SK-N-SH (cell line): ENCODE measurements at places on chromosomes 12 and 14.

DNA sequence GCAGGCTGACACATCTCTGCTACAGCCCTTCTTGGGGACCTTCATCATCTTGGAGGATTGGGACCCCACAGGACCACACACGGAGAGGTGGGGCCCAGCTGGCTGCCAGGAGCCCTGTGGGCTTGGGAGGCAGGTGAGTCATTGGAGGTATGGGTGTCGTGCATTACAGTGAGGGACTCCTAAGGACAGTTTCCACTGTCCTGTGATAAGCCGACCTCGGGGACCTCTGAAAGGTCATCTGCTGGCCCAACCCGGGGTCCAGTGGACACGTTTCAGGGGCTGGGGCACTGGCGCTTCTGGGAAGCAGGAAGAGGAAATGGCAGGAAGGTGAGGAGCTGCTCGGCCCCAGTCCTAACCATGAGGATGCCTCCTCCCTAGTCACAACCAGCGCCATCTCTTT, 238.0 kb downstream of the BCL11B start:
- no peak for DNase-seq
- H3K27me3 ChIP-seq, result peaks cover 21% of the 10 kb centered on the region
- no peak overlapping the region for H3K4me3 ChIP-seq

DNA sequence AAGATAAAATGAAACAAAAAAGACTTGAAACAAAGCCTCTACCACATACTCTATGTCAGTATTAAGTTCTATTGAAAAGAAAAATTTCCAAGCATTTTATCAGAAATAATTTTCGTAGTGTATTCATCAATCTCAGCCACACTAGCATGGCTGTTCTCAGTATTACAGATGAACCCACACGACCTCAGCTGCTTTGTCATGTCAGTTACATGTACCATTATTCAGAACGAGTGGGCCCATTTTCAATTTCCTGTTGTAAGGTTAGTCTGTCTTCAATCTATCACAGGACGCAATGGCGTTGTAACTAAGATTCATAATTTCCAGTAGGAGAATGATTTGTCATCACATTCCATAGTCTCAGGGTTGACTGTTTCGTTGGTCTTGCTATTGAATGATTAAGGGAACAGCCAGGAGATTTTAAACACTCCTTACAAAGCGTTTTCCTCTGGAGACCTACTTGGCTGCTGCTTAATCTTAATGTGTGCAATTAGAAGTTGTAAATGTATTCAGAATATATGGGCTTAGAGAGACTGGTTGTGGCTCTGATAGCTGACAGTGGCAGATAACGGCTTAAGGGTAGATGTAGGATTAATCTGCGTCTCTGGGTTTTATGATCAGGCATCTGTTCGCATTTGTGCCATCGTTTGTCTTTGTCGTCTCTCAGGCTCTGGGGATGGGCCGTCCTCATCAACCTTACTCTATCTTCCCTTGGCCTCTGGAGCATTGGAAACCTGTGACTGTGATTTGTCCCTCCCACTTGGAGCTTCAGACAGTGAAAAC, 65.4 kb downstream of the GLT1D1 start:
- no peak overlapping the region for H3K4me3 ChIP-seq
- H3K4me1 ChIP-seq, result no peaks in the 10 kb centered on the region; the same call in 1 of the 2 replicates
- peak; percentile 34 for DNase-seq
- no peak overlapping the region for H3K27ac ChIP-seq

GRCh38 chr14:61280526-61281185, 482 bp downstream of the TMEM30B start:
- H3K36me3 ChIP-seq, result no peaks in the 10 kb centered on the region
- peaks cover 8% of the 10 kb centered on the region; the same call in 1 of the 2 replicates for H3K4me1 ChIP-seq
- no peak overlapping the region for H3K27ac ChIP-seq
- DNase-seq, result peak; percentile 83
- peak overlapping the region; percentile 30; the same call in 1 of the 2 replicates for H3K4me3 ChIP-seq

- no peak overlapping the region for H3K27ac ChIP-seq
- no peaks in the 10 kb centered on the region for H3K4me1 ChIP-seq
- H3K4me3 ChIP-seq, result no peak overlapping the region
- DNase-seq, result no peak
- no peaks in the 10 kb centered on the region for H3K36me3 ChIP-seq
Observed at GRCh38 chr12:93616584-93617101, 44.2 kb downstream of the SOCS2 start.

DNA sequence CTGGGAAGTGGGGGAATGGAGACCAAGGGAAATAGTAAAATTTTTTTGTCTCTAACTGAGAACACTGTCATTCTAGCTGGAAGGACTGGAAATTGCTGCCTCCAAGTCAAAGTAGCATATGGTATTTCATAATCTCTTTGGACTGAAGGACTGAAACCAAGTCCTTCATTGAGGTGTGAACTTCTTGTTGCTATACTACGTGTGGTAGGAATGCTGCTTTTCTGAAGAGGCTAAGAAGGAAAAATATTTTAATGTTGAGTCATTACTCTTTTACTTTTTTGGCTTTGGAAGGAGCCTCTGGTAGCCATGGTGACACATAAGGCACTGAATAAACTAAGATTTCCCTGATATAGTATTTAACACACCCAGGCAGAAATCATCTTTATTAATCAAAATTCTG, 465.4 kb downstream of the NPAS3 start:
- H3K4me3 ChIP-seq, result no peak overlapping the region
- H3K36me3 ChIP-seq, result no peaks in the 10 kb centered on the region
- DNase-seq, result no peak
- H3K27ac ChIP-seq, result peak overlapping the region; percentile 43

GRCh38 chr14:30317729-30318128, 241.2 kb upstream of the G2E3 start:
- no peak overlapping the region for H3K4me3 ChIP-seq
- H3K27me3 ChIP-seq, result peaks cover 13% of the 10 kb centered on the region
- H3K36me3 ChIP-seq, result no peaks in the 10 kb centered on the region
- no peak for DNase-seq

GRCh38 chr12:130483616-130484180, 146.0 kb downstream of the PIWIL1 start:
- DNase-seq, result no peak
- peaks cover 7% of the 10 kb centered on the region; the same call in 1 of the 2 replicates for H3K4me1 ChIP-seq
- H3K36me3 ChIP-seq, result no peaks in the 10 kb centered on the region

DNA sequence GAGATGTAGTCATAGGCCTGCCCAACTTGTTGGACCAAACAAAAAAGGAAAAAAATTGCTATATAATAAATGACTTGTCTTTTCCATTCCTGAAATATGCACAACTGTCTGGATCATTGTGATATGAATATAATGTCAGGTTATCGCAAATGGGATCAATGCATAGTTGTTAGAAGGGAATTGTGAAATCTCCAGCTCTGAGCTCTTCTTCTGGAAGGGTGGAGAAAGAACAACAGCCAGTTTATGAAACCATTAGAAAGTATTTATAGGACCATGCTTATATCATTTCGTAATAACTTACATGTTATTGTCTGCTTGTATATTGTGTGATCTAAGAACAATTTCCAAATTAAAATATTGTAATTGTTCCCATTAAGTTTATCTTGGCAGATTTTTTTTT, 35.7 kb upstream of the HIF1A start:
- H3K27me3 ChIP-seq, result no peaks in the 10 kb centered on the region
- no peaks in the 10 kb centered on the region for H3K36me3 ChIP-seq
- H3K27ac ChIP-seq, result no peak overlapping the region
- no peak for DNase-seq
- H3K4me3 ChIP-seq, result no peak overlapping the region

- H3K27ac ChIP-seq, result no peak overlapping the region
- H3K4me3 ChIP-seq, result no peak overlapping the region
- H3K4me1 ChIP-seq, result peaks cover 36% of the 10 kb centered on the region
- H3K27me3 ChIP-seq, result no peaks in the 10 kb centered on the region
Observed at GRCh38 chr12:46439793-46440511, 67.4 kb upstream of the SLC38A2 start.

GRCh38 chr14:94028450-94028826, 2.3 kb downstream of the OTUB2 start:
- H3K36me3 ChIP-seq, result no peaks in the 10 kb centered on the region
- no peak overlapping the region for H3K27ac ChIP-seq
- H3K4me3 ChIP-seq, result no peak overlapping the region

GRCh38 chr12:27076928-27077327, 5.5 kb downstream of the C12orf71 start:
- H3K27me3 ChIP-seq, result no peaks in the 10 kb centered on the region
- H3K4me3 ChIP-seq, result no peak overlapping the region
- no peaks in the 10 kb centered on the region for H3K4me1 ChIP-seq
- no peak overlapping the region for H3K27ac ChIP-seq
- no peaks in the 10 kb centered on the region for H3K36me3 ChIP-seq
- DNase-seq, result no peak

DNA sequence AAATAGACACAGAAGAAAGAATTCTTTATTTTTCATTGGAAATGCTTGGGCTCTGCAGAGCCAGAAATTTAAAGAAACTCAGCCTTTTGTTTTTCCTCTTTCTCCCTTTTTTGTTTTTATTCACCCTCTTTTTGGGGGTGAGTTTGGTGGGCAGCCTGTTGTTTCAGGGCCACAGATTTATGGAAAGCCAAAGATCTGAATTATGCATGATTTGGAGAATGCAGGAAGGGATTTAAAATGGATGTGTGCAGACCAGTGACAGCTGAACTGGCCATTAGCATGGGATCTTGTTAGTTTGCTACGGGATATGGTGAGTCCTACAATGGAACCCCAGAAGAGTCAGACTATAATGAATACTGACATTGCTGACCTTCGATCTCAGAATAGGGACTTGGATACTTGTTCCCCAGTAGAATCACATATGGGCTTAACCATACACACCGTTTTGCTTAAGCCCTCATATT, 7.7 kb upstream of the ATXN2 start:
- H3K36me3 ChIP-seq, result no peaks in the 10 kb centered on the region
- H3K4me1 ChIP-seq, result no peaks in the 10 kb centered on the region
- DNase-seq, result no peak
- no peaks in the 10 kb centered on the region for H3K27me3 ChIP-seq

- H3K27ac ChIP-seq, result no peak overlapping the region; the same call in 1 of the 2 replicates
- no peaks in the 10 kb centered on the region for H3K27me3 ChIP-seq
- peaks cover 23% of the 10 kb centered on the region for H3K4me1 ChIP-seq
- H3K4me3 ChIP-seq, result no peak overlapping the region
- H3K36me3 ChIP-seq, result no peaks in the 10 kb centered on the region
- DNase-seq, result no peak
Observed at GRCh38 chr12:124686370-124687173, 119.2 kb upstream of the NCOR2 start.

DNA sequence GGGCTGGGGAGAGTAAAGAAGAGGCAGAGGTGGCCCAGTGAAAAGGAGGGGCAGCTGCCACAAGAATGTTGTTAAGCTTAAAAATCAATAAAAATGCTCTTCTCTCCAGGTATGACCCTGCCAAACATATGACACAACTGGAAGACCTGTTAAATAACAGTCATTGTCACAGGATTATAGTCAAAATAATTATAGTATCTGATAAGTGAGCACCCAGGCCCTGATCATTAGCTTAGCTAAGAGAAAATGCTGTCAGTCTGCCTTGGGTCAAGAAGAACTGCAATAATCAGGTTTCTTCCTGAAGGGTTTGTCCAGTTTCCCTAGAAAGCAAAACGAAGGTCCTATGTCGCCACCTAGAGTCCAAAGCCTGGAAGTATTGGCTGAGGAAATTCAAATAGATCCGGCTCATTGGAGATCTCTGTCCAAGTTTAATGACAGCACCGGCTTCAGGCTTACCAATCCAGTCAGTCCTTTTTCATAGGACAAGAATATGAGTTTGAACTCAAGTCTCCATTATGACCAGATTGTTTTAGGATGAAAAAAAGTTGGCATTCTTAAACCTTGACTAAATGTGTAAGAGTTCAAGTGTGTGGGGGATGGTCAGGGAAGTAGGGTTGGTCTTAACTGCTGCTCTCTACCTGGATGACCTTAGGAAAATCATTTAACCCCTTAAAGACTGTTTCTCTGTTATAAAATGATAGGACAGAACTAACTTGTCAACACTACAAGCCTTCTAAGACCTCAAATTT, 22.5 kb upstream of the NKX2-8 start:
- no peak overlapping the region for H3K27ac ChIP-seq
- no peaks in the 10 kb centered on the region for H3K36me3 ChIP-seq
- no peak overlapping the region for H3K4me3 ChIP-seq
- peak; percentile 49 for DNase-seq
- peaks cover 11% of the 10 kb centered on the region; the same call in 1 of the 2 replicates for H3K27me3 ChIP-seq
- no peaks in the 10 kb centered on the region for H3K4me1 ChIP-seq

DNA sequence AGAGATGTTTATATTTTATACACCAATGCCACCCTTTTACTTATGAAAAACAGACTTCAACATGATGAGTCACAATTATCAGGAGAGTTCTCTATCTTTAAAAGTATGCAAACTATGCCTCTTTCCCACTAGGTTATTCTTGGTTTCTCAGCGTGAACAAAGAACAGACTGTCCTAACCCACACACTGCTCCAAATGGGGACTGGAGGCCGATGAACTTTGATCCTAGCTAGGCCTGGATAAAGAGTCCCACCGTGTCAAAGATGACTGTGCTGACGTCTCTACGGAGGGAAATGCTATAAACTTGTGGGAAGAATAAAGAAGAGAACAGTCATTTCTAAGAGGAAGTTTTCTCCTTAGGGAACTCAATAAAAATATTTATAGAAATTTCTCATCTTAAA, 160.1 kb downstream of the EPS8 start:
- H3K36me3 ChIP-seq, result no peaks in the 10 kb centered on the region
- H3K4me3 ChIP-seq, result no peak overlapping the region
- peaks cover 47% of the 10 kb centered on the region for H3K4me1 ChIP-seq

DNA sequence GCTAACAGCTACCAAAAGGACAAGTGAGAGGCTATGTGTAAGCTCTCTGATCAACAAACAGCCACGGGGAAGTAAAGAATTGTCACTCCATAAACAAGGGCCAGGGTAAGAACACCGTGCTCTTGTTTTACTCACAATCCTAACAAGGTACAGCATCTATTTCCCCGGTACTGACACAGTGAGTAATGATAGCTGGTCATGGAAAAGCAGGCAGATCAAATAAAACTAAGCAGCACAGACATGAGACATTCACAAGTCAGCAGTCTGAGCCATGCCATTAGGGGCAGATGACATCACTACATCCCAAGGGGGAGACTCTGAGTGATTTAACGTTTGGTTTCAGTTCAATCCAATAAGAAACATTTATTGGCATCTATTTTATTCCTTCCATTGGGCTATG, 54.4 kb downstream of the ARL6IP4 start:
- H3K4me1 ChIP-seq, result peaks cover 8% of the 10 kb centered on the region; the same call in 1 of the 2 replicates
- no peak overlapping the region for H3K4me3 ChIP-seq
- H3K36me3 ChIP-seq, result no peaks in the 10 kb centered on the region
- no peak for DNase-seq
- no peak overlapping the region for H3K27ac ChIP-seq

- peaks cover 29% of the 10 kb centered on the region; the same call in 1 of the 2 replicates for H3K4me1 ChIP-seq
- H3K27ac ChIP-seq, result no peak overlapping the region
- H3K27me3 ChIP-seq, result no peaks in the 10 kb centered on the region
Observed at GRCh38 chr14:73764406-73765280, 50.5 kb upstream of the PNMA1 start.
